T-helper 17 cell (primary cell): ENCODE measurements at places on chromosomes 4 and X.

DNA sequence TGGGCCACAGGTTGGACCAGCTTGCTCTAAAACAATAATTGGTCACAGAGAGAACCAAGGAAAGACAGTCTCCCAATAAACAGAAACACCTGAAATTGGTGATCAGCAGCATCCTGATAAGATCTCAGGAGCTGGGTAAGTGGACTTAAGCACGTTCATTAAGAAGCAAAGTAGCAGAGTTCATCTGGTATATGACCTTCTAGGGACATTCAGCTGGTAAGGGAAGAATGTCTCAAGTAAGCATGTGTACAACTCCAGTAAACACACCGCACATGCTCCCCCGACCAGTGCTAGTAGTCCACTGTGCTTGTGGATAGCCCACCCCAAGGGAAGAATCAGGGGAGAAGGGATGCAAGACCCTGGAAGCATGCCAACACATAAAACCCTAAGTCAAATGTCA is 216.9 kb downstream of the EPHA5 start:
- no peak for DNase-seq

DNA sequence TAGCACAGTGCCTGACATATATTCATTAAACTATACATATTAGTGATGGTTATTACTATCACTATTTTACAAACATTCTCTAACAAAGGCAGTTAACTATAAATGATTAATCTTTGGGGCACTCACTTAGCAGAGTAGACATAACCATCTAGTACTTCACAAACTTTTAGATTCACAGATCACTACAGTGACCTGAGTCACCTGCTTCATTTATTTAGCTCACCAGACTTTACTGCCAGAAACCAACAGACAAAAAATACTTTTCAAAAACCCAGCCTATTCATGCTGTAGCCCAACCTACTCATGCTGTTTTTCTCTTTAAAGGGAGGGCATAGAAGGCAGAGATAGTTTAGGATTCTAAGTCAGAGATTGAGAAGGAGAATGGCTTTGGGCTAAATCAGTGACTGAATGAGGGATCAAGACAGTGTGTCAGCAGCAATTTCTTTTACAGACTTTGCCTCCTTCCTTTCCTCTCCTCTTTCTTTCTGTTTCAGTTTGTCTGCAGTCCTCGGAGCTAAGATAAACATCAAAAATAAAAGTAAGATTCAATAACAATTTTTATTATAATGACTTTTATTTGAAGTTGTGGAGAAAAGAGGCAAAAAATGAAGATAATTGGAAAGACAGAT is 34.7 kb upstream of the PDE5A start:
- DNase-seq: no peak

GRCh38 chr4:72629540-72629939 is 60.5 kb upstream of the ADAMTS3 start:
- DNase-seq: no peak

- no peak for DNase-seq
These were observed 7.6 kb upstream of the LNX1 start for GRCh38 chr4:53598901-53599300.

DNA sequence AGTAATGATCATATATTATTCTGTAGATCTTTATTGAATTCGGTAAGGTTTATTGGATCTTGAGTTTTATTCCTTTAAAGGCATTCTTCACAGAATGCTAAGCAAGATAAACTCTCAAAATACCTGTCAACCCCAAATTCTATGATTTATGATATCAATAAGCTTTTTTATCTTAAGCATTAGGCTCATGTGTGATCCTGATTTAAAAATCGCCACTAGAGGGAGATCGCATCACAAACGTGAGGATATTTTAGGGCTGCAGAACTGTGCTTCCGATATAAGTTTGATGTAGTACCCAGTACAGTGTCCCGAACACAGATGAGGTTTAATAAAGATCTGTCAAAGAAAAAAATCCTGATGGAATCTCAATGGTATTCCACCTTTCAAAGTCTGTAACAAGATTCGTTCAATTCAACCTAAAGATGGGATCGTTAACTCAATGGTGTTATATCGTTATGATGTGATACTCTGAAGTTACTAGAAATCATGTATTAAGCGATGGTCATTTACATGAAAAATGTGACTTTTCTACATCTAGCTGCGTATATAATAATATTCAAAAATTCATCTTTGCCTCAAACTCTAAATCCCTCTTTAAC is 169.0 kb downstream of the CORIN start:
- DNase-seq: no peak

- no peak for DNase-seq
These were observed 147.9 kb downstream of the AMMECR1 start for GRCh38 chrX:110170029-110170428.

DNA sequence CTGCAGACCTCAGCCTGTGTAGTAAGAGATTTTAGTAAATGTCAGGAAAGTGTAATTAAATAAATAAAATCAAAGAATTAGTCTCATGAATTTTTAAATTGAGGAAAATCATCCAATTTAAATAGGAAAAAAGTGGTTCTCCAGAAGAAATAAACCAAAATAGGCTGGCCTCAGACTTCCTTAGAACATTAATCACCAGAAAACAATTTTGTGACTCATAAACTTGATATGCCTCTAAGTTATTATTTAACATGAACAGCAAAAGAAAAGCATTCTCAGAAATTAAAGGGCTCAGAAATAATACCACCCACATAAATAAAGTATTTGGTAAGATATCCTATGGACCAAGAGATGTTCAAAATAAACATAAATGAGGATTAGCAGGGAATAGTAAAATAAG is 14.3 kb downstream of the FAM47B start:
- no peak for DNase-seq

GRCh38 chr4:8592366-8593263 is at the start of gene CPZ:
Gene CPZ (plus strand): TSS chr4:8592765. CDS start chr4:8592834, 69 bp downstream.
- DNase-seq: no peak

- DNase-seq: no peak
These were observed 87.4 kb upstream of the KCTD8 start for GRCh38 chr4:44535981-44536380.

GRCh38 chr4:82786828-82787227 is 11.8 kb downstream of the SCD5 start:
- DNase-seq: no peak

GRCh38 chrX:131923614-131924250 is 99.4 kb upstream of the STK26 start:
- DNase-seq: no peak

DNA sequence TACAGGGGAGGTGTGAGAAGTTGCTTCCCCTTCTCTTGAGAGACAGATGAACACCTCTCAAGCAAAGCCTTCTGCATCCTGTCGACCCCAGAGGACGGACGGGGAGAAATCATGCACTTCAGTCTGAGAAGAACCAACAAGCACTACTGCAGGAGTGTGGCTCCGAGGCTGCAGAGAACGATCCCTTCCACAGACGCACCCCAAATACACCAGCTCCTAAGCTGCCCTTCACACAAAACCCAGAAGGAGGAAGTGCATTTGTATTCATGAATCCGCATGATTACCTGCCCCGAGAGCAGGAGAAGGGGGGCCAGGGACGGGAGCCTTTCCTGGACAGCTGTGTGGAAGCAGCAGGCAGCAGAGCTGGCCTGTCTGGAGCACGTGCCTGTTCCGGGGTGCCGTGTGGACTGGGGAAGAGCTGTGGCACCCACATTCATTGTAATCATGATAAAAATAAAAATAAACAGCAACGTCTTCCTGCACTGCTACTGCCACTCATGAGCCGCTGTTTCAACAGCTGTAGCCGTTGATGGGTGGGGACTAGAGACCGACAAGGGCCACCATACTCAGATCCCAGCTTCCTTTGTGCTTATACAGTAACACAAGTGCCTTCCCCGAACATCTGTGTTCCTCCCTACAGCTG is 42.9 kb downstream of the ACSL1 start:
- no peak for DNase-seq

DNA sequence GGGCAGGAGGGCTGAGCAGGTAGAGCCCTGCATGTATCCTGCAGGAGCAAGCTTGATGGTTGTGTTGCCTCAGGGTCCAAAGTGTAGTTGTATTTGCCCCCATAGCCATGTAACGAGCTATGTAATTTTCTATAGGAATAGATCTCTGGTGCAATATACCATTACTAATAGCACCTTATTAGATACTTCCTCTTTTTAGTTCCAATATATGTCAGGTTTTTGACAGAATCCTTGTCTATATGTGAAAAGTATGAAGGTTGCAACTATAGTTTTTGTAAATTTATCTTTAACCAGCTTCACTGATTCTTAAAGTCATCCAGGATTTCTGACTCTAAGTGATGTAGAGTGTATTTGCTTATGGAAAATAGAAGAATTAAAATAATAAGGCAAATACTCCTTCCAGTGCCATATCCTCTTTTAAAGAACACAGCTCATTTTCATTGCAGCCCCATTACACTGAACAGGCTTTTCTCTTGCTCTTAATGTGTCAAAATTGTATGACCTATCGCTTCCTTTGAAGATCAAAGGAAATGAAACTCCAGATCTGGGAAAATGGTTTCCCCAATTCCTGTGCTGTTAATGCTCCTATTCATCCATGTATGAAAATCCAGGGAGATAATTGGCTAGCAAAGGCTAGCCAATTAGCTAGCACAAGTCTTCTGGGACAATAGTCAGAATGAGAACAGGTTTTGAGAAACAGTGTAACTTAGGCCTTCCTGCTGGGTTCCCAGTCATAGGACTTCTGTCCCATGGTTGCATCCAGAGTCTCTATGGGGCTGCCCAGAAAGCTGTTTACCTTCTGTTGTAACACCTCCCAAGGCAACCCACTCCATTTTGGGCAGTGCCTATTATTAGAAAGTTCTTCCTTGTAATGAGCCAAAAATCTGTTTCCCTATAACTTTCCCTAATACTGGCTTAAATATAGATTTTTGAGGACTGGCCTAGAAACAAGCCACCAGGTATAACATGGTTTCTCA is 90.6 kb downstream of the TSPAN7 start:
- DNase-seq: no peak

- no peak for DNase-seq
These were observed 63.8 kb upstream of the ENPP6 start for GRCh38 chr4:184281231-184282139.

DNA sequence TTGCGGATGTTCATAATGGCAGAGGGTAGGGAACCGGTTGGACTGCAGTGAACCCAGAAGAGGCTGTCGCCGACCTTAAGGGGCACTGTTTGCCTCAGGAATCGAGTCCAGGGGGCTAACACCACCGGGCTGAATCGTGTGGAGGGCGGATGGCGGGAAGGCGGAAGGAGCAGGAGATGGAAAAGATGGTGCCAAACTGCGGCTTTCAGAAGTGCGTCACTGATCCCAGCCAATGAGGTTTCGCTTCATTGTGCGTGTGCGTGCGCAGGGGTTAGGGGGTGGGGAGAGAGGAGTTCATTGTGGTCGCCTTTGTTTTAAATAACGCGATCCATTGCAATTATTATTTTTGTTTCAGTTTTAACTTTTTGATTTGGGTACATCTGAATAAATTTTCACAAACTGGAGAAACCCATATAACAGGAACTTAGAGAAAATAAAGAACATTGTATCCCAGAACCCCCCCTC is at the start of gene NAA11:
Gene NAA11, minus strand, starts transcription at position 198 of the 465 bp plus-strand sequence. Its CDS starts 184 bp downstream, at position 14.
- DNase-seq: no peak

GRCh38 chr4:54290980-54291379 is 61.9 kb downstream of the PDGFRA start:
- DNase-seq: no peak

DNA sequence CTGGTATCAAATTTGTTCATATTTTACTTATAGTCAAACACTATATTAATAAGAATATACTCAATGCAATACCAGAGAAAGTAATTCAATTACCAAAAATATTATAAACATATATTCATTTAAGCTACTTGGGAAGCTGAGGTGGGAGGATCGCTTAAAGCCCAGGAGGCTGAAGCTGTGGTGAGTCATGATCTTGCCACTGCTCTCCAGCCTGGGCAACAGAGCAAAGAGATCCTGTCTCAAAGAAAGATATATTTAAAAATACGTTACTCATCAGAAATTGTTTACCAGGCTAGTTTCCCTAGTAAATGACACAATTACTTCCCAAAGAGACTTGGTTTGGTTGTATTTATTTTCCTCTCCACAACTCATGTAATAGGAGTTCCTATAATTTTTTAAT is 433.6 kb downstream of the GASK1B start:
- DNase-seq: no peak

DNA sequence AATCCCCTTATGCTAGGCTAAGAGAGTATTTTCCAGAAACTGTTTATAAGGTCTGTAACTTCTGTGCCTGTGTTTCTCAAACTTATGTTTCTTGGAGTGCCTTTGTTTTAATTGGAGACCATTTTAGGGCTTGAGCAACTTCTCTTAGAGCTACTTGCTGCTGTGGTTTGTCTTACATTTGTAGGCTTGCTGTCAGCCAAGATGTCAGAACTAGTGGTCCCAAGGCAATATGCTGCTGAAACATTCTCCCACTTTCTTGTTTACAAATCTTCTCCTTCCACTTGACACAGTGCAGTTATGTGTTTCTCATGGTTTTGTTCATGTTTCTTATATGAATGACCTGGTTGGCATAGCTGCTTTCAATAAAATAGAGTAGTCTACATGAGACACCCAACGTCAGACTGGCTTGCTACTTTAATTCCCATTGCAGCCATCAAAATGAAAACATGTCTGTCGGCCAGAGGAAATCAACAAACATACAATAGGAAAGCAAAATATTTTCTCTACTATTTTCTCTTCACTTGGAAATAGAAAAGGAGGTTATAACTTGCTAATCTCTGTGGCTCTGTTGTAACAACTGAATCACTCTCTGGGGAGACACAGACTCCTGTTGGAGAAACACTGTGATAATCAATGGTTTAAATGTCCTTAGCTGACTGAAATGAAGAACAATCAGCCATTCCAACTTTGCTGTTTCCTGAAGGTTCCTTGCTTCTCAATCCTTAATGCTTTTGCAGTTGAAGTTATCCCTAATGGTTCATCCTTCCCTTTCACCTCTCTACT is 426.4 kb downstream of the PDGFC start:
- no peak for DNase-seq

GRCh38 chr4:87853108-87853507 is 20.3 kb downstream of the MEPE start:
- DNase-seq: no peak

DNA sequence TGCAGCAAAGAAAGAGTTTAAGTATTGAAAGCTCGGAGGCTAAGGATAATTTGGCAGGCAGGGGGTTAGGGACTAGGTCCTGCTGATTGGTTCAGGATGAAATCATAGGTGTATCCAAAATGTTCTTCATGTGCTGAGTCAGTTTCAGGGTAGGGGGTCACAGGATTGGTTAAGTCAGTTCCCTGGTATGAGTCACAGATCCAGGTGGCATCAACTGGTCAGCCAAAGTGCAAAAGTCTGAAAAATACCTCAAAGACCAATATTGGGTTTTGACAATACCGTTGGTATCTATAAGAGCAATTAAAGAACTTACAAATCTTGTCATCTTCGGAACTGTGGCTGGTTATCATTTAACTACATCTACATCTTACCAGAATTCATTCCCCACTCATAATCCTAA is 25.6 kb upstream of the PRDM8 start:
- no peak for DNase-seq

GRCh38 chr4:108646706-108647105 is 3.7 kb upstream of the OSTC start:
- no peak for DNase-seq

DNA sequence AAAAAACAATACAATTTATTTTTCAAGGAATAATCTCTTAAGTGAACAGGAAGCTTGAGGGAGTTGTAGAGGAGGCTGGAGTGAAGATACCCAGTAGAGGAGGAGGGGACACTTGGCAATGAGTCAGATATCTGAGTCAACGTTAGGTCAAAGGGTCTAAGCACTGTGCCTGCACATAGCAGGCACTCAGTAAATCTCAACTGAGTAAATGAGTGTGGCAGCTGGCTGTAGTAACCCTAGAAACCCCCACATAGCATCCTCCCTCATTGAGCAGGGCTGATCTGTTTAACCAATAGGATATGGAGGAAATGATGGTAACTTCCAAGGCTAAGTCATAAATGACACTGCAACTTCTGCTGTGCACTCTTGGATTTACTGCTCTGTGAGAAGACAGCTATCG is 186.0 kb upstream of the FAM241A start:
- no peak for DNase-seq
